Colonic mucosa (tissue), 4 donors: ENCODE measurements at places on chromosomes 3 and 15.

DNA sequence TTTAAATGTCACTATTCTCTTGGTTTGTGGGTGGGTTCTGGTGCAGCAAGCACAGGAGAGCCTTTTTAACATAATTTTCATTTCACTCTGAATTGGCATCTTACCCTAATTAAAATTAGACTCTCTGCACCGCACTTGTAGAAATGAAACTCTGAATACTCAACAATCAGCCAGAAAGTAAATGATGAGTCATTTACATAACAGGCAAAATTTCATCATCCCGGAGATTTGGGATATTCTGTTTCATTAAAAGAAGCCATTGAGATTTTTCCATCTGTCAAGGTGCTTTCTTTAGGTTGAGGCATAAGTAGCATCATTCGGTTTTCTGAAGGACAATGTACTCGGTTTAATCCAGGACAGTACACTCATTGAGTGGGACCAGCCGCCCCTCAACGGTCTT lies 111.0 kb downstream of the RFTN1 start:
- no peaks in the 10 kb centered on the region for H3K27me3 ChIP-seq
- H3K27ac ChIP-seq, result no peak overlapping the region
- H3K4me3 ChIP-seq, result no peak overlapping the region
- no peaks in the 10 kb centered on the region for H3K4me1 ChIP-seq
- no peaks in the 10 kb centered on the region for H3K36me3 ChIP-seq

- H3K36me3 ChIP-seq, result no peaks in the 10 kb centered on the region
- no peaks in the 10 kb centered on the region for H3K4me1 ChIP-seq
- peak overlapping the region; percentile 89 for H3K27ac ChIP-seq
- no peak overlapping the region for H3K4me3 ChIP-seq
Measured at GRCh38 chr3:142615171-142615570, 19.0 kb downstream of the PLS1 start.

GRCh38 chr3:5190147-5190791 lies 2.8 kb downstream of the EDEM1 start:
- H3K4me1 ChIP-seq, result no peaks in the 10 kb centered on the region
- peak overlapping the region; percentile 10 for H3K4me3 ChIP-seq
- no peaks in the 10 kb centered on the region for H3K27me3 ChIP-seq
- DNase-seq, result no peak
- H3K27ac ChIP-seq, result no peak overlapping the region

GRCh38 chr15:56460071-56460470 lies 4.9 kb downstream of the MNS1 start:
- H3K4me3 ChIP-seq, result no peak overlapping the region
- H3K27ac ChIP-seq, result no peak overlapping the region
- H3K4me1 ChIP-seq, result no peaks in the 10 kb centered on the region
- no peaks in the 10 kb centered on the region for H3K36me3 ChIP-seq
- no peak for DNase-seq

DNA sequence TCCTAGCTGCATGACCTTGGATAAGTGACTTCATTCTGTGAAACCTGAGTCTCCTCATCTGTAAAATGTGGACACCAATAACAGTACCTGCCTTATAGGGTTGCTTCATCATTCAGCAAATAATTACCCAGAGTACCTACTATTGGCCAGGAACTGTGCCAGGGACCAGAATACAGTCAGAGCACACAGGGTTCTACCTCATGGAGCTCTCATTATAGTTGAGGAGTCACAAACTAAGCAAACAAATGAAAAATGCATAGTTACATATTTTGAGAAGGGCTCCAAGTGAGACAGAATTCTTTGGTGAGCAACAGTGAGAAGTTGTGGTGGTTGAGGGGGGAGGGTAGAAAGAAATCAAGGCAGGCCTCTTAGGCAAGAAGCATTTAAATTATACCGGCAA lies 308.6 kb upstream of the WNT5A start:
- no peak overlapping the region for H3K4me3 ChIP-seq
- no peak for DNase-seq
- H3K36me3 ChIP-seq, result no peaks in the 10 kb centered on the region
- no peak overlapping the region for H3K27ac ChIP-seq
- no peaks in the 10 kb centered on the region for H3K4me1 ChIP-seq

- DNase-seq, result no peak
- no peaks in the 10 kb centered on the region for H3K27me3 ChIP-seq
- H3K27ac ChIP-seq, result no peak overlapping the region
- H3K36me3 ChIP-seq, result no peaks in the 10 kb centered on the region
- no peak overlapping the region for H3K4me3 ChIP-seq
Measured at GRCh38 chr3:37588758-37589157, 272.9 kb upstream of the CTDSPL start.

- H3K27me3 ChIP-seq, result no peaks in the 10 kb centered on the region
- DNase-seq, result no peak
- H3K4me3 ChIP-seq, result no peak overlapping the region
- no peak overlapping the region for H3K27ac ChIP-seq
Measured at GRCh38 chr3:77780278-77780996, 740.5 kb downstream of the ROBO2 start.

- no peak overlapping the region for H3K4me3 ChIP-seq
- no peaks in the 10 kb centered on the region for H3K4me1 ChIP-seq
- H3K27me3 ChIP-seq, result no peaks in the 10 kb centered on the region
- DNase-seq, result no peak
- no peaks in the 10 kb centered on the region for H3K36me3 ChIP-seq
- H3K27ac ChIP-seq, result no peak overlapping the region
Measured at GRCh38 chr15:85361323-85361722, 19.1 kb upstream of the AKAP13 start.

GRCh38 chr15:61301701-61302100 lies 72.6 kb upstream of the RORA start:
- H3K36me3 ChIP-seq, result no peaks in the 10 kb centered on the region
- H3K4me3 ChIP-seq, result no peak overlapping the region
- no peak for DNase-seq
- no peak overlapping the region for H3K27ac ChIP-seq

- no peaks in the 10 kb centered on the region for H3K27me3 ChIP-seq
- H3K36me3 ChIP-seq, result no peaks in the 10 kb centered on the region
- DNase-seq, result no peak
- H3K4me1 ChIP-seq, result no peaks in the 10 kb centered on the region
Measured at GRCh38 chr3:149044339-149045083, 41.8 kb downstream of the HLTF start.
